ENCODE measurements at places on chromosomes 7 and 10.

GRCh38 chr10:78771808-78772455 is 296.8 kb upstream of the ZMIZ1 start:
- DNase-seq = no peak

GRCh38 chr7:111833466-111833865 is 271.2 kb upstream of the IMMP2L start:
- no peak for DNase-seq

- DNase-seq = no peak
These were observed 2.2 kb downstream of the GSAP start for GRCh38 chr7:77413861-77414424.

DNA sequence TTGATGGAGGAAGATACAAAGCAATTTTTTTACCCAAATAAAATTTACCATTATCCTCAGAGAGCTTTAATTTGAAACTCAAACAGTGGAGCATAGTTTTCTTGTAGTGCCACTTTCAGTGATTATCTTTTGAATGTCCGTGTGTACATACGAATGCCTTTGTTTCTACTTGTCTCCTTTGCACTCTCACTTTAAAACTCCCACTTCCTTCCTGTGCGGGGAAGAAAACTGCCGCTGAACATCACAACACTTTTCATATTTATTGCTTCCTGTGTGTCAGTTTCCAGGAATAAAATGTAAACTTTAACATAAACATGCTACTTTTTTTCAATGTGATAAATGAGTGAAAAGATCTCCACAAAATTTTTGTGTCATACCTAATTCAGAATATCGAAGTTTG is 102.4 kb downstream of the SEMA3A start:
- no peak for DNase-seq

GRCh38 chr7:84294847-84295455 is 100.4 kb upstream of the SEMA3A start:
- no peak for DNase-seq

DNA sequence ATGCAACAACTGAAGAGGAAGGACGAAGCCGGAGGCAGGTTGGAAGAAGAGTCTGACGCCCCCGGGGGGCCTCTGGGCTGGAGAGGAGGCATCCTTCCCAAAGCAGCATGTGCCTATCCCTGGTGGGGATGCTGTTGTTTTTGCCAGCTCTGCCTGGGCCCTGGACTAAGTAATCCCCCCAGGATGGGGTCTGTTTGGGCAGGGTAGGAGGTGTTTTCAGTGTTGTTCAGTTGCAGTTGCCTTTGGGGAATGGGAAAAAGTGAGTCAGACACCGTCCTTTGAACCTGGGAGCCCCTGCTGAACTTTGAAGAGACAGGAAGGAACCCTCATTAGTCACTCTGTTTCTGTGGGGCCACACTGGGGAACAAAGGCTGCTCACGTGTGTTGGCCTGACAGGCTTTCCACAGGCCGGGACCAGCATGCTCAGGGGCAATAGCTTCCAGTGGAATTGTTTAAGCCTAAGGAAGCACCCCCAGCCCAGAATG is 35.2 kb upstream of the GDF10 start:
- DNase-seq = no peak

- DNase-seq = no peak
These were observed 1.7 kb upstream of the FUOM start for GRCh38 chr10:133359554-133359971.

All from right hindlimb (tissue), 1 donor.